ENCODE measurements at places on chromosomes 6 and 20.
A peak's percentile ranks its signal among the peaks of the same experiment; 100 is the strongest.

- peak; percentile 56 for DNase-seq
These were observed 79.0 kb downstream of the BACH2 start for GRCh38 chr6:90217506-90218127.

DNA sequence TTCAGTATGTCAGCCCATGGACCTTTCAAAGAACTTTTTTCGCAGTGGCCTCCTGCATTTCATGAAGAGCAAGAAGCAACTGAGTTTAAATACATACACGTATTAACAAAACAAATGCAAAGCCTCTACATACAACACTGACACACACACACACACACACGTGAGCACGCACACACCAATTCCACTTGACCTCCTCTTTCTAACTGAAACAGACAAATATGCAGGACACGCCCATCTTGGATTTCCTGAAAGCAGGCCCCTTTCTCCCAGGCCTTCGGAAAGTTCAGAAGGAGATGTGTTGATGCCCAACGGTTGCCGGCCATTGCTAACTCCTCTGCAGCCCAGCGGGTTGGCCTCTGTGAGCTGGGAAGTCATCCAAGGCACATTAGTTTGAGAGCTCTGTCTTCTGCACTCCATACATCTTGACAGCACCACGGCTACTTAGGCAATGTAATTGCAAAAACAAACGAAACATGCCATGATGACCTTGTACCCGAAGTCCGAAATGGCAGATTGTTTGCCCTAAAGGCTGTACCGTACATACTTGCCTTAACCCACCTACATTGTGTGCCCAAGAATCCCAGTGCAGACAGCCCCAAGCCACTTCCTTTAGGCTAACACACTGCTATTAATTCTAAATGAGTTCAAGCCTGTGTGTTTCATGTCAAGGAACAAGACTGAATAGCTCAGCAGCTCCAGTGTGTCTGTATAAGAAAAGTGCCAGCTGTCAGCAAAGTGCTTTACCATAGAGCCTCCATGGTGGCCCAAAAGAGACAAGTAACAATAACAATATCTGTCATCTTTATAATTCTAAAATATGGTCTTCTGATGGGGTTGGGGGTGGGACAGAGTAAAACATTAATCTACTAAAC lies 138.8 kb upstream of the RNF217 start:
- no peak for DNase-seq

DNA sequence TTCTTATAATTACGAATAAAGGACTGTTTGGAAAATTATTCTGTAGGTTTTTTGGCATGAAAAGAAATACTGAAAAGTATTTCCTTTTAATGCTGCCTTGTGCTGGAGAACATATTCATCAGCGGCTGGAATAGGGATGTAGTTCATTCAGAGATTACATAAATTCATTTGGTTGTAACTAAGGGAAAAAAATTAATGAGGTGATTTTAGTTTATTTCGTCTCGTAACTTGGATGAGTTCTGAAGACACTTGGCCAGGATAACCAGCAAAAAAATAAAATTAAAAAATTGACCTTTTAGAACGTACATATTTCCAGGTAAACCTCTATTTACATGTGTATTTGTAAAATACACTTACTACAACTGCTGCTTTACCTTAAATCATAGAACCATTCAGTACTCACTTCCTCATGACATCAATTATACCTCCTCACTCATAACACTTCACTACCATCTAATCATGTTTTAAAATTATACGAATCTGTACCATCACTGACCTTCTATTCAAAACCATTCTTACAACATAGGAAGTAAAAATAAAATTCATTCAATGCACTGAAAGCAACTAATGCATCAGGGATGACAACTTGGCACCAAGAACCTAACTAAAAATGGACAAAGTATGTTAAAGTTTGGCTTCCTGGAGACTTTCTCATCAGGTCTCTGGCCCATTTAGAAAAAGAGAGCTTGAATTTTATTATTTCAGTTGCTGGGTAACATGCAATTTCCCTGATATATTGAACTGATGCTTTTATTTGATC lies 17.2 kb downstream of the KLHL31 start:
- no peak for DNase-seq

- DNase-seq = no peak
These were observed 72.3 kb downstream of the SLC16A10 start for GRCh38 chr6:111159633-111160032.

GRCh38 chr6:56764081-56764566 lies 121.4 kb upstream of the DST start:
- DNase-seq = no peak

- DNase-seq = peak; percentile 21
These were observed 712.0 kb upstream of the NRSN1 start for GRCh38 chr6:23414051-23414445.

DNA sequence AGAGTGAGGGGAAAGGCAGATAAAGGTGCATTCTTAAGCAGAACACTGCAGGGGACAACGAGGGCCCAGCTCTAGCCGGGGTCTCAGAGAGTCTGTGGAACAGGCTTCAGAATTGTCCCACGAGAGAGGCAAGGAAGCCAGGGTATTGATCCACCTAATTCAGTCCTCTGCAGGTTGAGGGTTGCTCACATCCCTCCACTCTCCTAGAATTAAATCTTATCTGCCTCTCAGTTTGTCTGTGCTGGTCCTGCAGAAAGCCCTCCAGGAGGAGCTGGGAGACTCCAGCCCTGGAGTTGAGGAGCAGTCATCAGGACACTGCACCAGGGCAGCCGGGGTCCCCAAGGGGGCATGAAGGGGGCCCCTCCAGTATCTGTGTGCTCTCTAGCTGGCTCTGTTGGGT lies 39.1 kb downstream of the SLC24A3 start:
- DNase-seq = no peak

GRCh38 chr6:101539510-101540245 lies 146.2 kb downstream of the GRIK2 start:
- peak; percentile 2 for DNase-seq

GRCh38 chr6:142395768-142396231 lies 94.0 kb downstream of the ADGRG6 start:
- no peak for DNase-seq

DNA sequence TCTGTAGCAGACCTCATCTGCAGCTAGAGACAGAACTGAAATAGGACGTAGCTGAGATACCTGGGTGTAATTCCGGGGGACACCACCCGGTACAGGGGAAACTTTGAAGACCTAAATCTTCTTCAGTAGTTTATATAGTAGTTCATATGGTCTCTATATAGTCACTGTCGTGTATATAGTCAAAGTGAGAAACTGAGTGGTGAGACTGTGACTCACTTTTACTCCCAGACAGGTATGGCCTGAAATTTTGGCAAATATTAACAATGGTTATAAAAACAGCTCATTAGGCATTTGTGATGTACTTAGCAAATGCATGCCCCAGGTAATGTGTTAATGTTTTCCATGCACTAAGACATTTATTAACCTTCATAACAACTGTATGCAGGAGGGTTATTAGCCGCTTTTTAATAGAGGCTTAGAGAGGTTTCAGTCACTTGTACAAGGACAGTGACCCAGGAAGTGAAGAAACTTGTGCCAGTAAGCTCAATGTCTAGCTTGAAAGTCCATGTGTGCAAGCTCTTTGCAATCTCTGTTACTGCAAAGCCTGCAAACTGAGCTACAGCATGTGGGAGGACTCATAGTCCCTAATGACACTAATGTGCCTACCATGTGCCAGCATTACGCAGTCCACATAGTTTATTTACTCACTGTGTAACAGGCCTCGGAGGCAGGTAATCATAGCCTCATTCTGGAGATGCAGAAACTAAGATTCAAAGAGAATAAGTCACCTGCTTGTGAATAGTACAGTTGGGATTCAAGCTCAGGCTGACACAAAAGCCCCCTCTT lies 165.4 kb upstream of the CHD6 start:
- no peak for DNase-seq

DNA sequence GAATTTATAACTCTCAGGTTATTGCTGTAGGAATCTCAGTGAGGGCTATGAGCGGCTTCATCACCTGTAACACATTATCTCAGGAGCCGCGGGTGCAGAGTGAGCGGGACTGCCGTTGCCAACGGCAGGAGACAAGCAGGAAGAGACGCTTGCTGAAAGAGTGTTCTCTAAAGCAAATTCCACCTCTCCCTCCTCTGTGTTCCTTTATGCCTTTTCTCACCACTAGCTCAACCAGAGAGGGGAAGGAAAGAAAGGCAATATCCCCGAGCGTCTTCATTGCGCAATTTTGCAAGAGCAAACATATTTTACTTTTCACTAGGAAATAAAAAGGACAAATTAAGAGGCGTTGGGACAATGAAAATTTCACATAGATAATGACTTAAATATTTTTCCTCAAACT lies 185.2 kb upstream of the EXOC2 start:
- DNase-seq = no peak

- DNase-seq = peak; percentile 57
These were observed 365.7 kb upstream of the EPHA7 start for GRCh38 chr6:93784794-93785693.

DNA sequence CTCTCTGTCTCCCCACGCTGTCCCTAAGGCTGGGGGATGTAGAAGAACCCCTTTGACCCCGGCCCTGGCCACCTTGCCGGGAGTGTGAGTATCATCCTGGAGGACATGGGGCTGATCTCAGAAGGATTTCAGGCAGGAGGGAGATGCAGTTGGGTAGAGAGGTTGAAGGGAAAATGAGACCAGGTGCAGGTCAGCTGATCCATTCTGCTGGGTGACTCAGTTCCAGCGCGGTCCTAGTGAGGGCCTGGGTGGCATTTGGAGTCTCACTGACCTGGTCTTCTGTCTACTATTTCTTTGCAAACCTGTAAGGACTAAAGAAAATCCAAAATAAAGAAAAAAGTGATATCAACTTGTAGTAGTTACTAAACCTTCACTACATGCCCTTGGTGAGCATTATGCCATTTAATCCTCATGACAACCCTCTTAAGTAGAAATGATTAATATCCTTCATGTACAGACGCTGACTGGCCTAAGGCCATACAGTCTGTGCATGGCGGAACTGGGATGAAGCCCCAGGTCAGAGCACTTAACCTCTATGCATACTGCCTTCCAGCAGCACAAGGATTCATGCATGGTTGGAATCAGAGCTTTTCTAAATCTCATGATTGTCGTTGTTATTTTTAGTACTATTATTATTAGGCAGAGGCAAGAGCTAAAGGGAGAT lies 106.3 kb downstream of the ZDHHC14 start:
- no peak for DNase-seq

GRCh38 chr6:11632231-11632630 lies 94.7 kb downstream of the TMEM170B start:
- no peak for DNase-seq

DNA sequence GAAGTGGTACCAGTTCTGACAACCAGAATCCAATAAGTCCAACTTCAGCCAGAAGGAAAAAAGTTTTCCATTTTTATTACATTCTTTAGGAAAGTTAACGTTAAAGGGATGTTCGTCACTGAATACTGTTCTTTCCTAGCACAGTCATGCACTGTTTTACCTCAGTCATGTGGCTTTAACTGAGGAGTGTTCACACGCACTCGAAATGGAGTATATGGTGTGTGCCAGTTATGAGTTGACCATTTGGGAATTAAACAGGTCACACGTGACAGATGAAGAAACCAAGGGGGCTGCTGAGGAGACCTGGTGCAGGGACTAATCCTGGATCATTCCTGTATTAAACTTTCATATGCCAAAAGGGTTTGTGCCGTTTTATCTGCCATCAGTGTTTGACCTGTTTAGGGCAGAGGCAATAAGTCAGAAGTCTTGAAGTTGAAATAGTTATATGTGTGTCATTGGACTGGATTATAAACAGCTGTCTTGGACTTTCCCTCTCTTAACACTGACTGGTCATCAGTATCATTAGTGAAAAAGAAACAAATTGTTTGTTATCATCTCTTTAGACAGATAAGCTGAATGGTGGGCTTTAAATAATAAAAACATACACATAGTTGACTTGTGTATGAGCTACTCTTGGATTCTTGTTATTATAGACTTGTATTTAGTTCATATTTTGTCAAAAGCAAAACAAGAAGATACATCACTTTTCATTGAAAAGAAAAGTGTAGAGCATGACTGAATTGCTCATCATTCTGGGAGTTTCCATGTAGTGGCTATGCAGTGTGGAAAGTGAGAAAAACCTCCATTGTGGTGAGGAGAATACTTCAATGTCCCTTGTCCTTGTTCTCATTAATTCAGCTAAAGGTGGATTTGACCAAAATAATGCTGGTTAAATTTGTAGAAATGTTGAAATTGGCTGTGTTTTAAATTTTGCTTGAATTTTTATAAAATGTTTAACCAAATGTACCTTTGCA lies 123.5 kb upstream of the SAMD5 start:
- no peak for DNase-seq

DNA sequence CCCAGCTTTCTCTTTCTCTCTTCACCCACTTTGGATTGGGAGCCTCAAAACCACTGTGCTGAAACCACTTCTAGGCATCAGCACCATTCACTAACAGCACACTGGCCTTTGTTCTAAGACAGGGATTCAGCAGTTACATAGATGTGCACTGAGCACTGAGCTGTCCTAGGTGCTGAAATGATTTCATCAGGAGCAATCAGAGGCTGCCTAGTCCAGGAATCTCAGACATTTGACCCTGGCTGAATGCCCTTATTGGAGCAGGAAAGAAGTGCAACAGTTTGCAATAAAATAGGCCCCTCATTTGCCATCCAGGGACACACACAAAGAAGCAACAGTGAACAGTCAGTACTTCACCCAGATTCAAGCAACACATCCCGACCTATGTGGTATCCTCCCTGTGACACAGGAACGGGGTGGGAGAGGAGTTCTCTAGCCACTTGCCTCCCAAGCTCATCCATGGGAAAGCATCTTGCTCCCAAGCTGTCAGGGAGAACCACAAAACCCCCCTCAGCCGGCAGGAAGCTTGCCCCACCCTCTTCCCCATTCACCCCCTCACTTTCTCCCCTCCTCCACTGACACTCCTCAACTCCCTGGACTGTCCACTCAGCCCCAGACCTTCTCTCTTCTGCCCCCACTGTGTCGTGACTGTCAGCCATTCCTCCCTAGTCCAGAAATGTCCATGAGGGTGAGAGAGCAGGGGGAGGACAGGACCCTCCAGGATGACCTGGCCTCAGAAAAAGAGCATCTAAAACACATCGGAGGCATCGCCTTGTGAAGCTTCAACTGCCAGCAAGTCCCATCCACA lies 304.4 kb downstream of the PREX1 start:
- no peak for DNase-seq

DNA sequence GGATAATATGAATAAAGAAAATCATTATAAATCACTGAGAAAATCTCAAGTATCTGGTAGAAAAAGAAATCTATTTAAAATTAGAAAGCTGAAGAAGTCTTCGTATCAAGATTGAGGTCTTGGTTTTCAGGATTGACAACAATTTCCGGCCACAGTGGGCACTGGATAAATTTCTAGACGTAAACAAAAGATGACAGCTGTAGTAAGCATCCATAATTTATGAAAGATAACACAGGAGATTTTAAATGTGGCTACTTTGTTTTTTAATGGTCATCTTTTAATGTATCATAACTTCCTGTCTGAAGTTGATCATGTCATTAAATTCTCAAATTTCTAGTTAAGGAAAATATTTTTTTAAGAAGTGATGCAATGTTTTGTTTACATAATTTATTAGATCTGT lies 444.2 kb downstream of the HTR1B start:
- DNase-seq = no peak
